ENCODE measurements at places on chromosomes 6 and 20.

DNA sequence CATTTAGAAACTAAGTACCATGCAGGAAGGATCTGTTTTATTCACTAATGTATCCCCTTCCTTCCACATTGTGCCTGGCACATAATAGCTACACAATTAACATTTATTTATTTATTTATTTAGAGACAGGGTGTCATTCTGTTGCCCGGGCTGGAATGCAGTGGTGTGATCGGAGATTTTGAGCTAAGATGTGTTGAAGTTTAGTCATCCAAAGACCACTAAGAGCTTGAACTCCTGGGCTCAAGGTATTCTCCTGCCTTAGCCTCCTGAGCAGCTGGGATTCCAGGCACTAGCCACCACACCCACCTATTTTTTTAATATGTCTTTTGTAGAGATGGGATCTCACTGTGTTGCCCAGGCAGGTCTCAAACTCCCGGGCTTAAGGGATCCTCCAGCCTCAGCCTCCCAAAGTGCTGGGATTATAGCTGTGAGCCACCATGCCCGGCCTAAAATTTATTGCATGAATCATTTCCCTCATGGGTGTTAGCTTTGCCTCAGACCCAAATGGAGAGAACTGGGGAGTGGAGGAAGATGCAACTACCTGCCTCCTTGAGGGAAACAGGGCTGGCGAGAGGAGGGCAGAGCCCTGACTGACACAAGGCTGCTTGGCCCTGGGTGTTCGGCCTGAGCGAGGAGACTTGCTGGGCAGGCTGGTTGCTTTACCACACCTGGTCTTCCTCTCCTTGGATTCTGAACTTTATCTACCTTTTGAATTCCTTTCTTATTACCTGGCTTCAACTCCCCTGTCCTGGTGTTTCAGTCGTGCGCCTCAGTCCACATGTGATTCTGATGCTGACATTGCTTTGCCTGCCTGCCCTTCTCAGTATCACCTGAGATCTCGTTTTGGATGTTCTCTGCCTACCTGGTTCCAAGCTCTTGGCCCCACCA is 1.7 kb upstream of the DYNLT1 start:
- DNase-seq = no peak

GRCh38 chr6:75486850-75487518 is 6.6 kb downstream of the FILIP1 start:
- no peak for DNase-seq

- DNase-seq = no peak
Observed at GRCh38 chr6:100678027-100678426, 203.1 kb downstream of the ASCC3 start.

- DNase-seq = no peak
Observed at GRCh38 chr6:7580537-7580926, 9.5 kb upstream of the SNRNP48 start.

All from stimulated activated CD4-positive, alpha-beta T cell treated with anti-CD3 and anti-CD28 coated beads, Interleukin-1b, Interleukin-23, amount 100 ng/mL, for 48 hours (primary cell).